ENCODE measurements at places on chromosomes 4 and X. TPM values are rescaled to one million over a fixed set of nuclear protein-coding genes. Genes with fewer than 3 reads are reported as not detected.
A peak's percentile ranks its signal among the peaks of the same experiment; 100 is the strongest.

The FDCSP gene
- total RNA-seq = not detected

The DDIT4L gene
- 2.1 TPM for total RNA-seq

The SCD5 gene
- total RNA-seq = 0.68 TPM

The CFAP299 gene
- not detected for total RNA-seq

The HEPH gene
- 55.7 TPM for total RNA-seq

The NSUN7 gene
- 15.9 TPM for total RNA-seq

The CENPVL3 gene
- total RNA-seq = 3.3 TPM

The TAF7L gene
- total RNA-seq = not detected

DNA sequence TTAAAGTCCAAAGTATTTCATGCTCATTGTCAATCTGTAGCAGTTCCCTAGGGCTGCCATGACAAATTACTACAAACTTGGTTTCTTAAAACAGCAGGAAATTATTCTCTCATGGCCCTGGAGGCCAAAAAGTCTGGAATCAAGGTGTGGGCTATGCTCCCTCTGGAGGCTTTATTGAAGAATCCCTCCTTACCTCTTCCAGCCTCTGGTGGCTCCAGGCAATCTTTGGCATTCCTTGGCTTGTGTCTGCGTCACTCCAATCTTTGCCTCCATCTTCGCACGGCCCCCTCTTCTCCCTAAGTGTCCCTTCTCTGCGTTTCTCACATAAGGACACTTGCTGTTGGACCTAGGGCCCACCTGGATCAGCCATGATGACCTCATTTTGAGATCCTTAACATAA is 170.4 kb downstream of the SMIM20 start:
- no peak overlapping the region for H3K4me3 ChIP-seq
- H3K27ac ChIP-seq = no peak overlapping the region
- H3K36me3 ChIP-seq = no peaks in the 10 kb centered on the region
- no peak for DNase-seq
- H3K27me3 ChIP-seq = no peaks in the 10 kb centered on the region

DNA sequence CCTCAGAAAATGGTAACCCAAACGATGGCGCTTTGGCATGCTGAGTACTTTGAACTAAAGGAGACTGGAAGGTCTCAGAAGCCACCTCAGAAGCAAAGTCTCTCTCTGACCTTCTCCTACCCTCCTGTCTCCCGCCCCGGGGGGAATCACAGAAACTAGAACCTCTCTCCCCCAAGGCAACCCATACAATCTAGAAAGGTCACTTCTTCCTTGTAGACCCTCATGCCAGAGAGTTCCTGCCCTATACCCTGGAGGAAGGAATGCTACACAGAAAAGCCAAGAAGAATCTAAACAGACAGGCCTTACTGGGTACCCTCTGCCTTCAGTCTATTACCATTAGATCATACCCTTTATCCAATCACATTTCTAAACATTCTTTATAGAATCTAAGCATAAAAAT is 8.5 kb downstream of the PLAC1 start:
- H3K4me1 ChIP-seq = no peaks in the 10 kb centered on the region
- H3K4me3 ChIP-seq = no peak overlapping the region
- H3K27me3 ChIP-seq = no peaks in the 10 kb centered on the region
- DNase-seq = no peak
- no peak overlapping the region for H3K27ac ChIP-seq

- no peaks in the 10 kb centered on the region for H3K36me3 ChIP-seq
- H3K27me3 ChIP-seq = no peaks in the 10 kb centered on the region
- H3K4me3 ChIP-seq = no peak overlapping the region
- H3K4me1 ChIP-seq = no peaks in the 10 kb centered on the region
- no peak overlapping the region for H3K27ac ChIP-seq
These were observed 66.6 kb downstream of the NR3C2 start for GRCh38 chr4:148375584-148375983.

DNA sequence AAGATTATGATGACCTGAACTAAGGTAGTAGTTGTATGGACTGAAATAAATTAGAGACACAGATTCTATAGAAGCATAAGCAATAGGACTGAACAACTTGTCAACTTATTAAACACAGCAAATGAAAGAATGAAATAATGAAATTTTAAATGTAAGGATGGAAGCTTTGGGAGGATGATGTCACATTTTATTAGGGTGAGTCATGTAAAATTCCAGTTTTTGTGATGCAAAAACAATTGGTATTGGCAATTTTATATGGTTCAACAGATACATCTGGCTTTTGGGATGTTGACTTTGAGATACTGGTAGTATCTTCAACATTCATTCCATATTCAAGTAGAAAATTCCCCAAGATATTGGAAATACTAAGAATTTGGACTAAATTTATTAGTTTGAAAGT is 72.7 kb upstream of the IL15 start:
- H3K4me1 ChIP-seq = no peaks in the 10 kb centered on the region
- no peak for DNase-seq
- no peaks in the 10 kb centered on the region for H3K36me3 ChIP-seq
- H3K4me3 ChIP-seq = no peak overlapping the region
- no peak overlapping the region for H3K27ac ChIP-seq
- H3K27me3 ChIP-seq = no peaks in the 10 kb centered on the region

GRCh38 chr4:4941751-4942150 is 77.5 kb downstream of the CYTL1 start:
- no peak overlapping the region for H3K4me3 ChIP-seq
- H3K27me3 ChIP-seq = no peaks in the 10 kb centered on the region
- no peak for DNase-seq
- no peaks in the 10 kb centered on the region for H3K36me3 ChIP-seq
- no peaks in the 10 kb centered on the region for H3K4me1 ChIP-seq

DNA sequence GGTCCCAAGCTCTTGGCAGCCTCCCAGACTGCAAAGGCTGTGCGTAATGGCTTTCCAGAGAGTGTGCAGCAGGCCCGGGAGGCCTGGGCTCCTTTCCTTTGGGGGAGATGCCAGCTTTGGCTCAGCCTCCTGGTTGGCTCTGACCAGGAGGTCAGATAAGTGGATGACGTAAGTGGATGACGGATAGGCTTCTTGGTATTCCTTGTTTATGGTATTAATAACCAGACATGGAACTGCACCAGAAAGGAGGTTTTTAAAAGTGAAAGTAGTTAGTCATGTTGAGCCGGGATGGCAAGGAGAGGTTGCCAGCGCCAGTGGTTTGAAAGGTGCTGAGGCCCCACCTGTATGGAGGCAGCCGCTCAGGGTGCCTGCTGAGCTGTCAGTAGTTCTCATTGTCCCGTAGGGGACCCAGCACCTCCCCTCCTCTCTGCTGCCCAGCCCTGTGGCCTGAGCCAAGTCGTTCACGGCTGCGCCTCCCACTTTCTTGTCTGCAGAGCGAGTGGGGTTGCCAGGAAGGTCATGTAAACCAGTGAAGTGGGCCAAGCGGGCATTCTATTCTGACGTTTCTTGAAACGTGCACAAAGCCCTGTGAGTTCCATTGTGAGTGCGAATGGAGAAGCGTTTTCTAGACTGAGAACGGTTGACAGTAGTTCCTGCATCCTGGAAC is 28.7 kb upstream of the STOX2 start:
- no peaks in the 10 kb centered on the region for H3K36me3 ChIP-seq
- H3K4me3 ChIP-seq = no peak overlapping the region
- H3K27me3 ChIP-seq = no peaks in the 10 kb centered on the region
- H3K27ac ChIP-seq = no peak overlapping the region
- H3K4me1 ChIP-seq = no peaks in the 10 kb centered on the region

GRCh38 chr4:109708990-109709389 is 5.7 kb upstream of the CASP6 start:
- no peak overlapping the region for H3K4me3 ChIP-seq
- H3K36me3 ChIP-seq = peaks cover 2% of the 10 kb centered on the region
- no peaks in the 10 kb centered on the region for H3K4me1 ChIP-seq
- no peaks in the 10 kb centered on the region for H3K27me3 ChIP-seq
- no peak for DNase-seq
- no peak overlapping the region for H3K27ac ChIP-seq

DNA sequence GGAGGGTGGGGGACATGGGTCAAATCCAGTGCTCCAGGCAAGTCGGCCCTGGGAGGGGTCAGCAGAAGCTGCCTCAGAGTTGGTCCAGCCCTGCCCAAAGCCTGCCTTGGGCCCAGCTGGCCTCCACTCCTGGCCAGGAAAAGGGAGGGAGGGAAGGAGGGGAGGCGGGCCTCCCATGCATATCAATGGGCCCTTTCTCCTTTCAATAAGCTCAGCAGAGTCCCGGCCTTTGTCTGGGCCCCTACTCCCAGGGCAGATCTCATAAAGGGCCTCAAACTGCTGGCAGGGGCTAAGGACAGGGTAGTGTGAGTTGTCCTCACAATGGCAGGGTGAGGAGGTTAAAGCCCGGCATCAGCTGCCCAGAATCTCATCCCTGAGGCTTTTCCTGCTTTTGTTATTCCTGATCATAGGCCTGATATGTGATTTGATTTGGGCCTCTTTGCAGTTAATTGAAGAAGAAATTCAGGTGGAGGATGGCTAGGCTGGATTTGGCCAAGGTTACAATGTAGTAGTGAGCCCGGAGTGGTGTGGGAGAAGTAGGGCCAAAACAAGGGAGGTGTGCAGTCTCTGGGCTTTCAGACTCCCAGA is 121.1 kb upstream of the ATP6AP2 start:
- H3K4me1 ChIP-seq = no peaks in the 10 kb centered on the region
- H3K36me3 ChIP-seq = peaks cover 12% of the 10 kb centered on the region
- H3K27ac ChIP-seq = no peak overlapping the region
- no peak overlapping the region for H3K4me3 ChIP-seq
- no peaks in the 10 kb centered on the region for H3K27me3 ChIP-seq

- no peak for DNase-seq
- no peak overlapping the region for H3K4me3 ChIP-seq
- H3K27ac ChIP-seq = no peak overlapping the region
These were observed 51.2 kb upstream of the MTNR1A start for GRCh38 chr4:186606591-186606992.

GRCh38 chr4:11119474-11119873 is 309.2 kb downstream of the HS3ST1 start:
- no peak for DNase-seq
- H3K27ac ChIP-seq = no peak overlapping the region
- H3K4me1 ChIP-seq = peaks cover 9% of the 10 kb centered on the region
- no peaks in the 10 kb centered on the region for H3K27me3 ChIP-seq
- no peak overlapping the region for H3K4me3 ChIP-seq

GRCh38 chr4:139711461-139711860 is 45.8 kb downstream of the MGST2 start:
- no peak for DNase-seq
- H3K27me3 ChIP-seq = peaks cover 14% of the 10 kb centered on the region
- peaks cover 1% of the 10 kb centered on the region for H3K36me3 ChIP-seq
- H3K27ac ChIP-seq = no peak overlapping the region

- H3K27me3 ChIP-seq = no peaks in the 10 kb centered on the region
- peaks cover 3% of the 10 kb centered on the region for H3K36me3 ChIP-seq
- H3K4me3 ChIP-seq = no peak overlapping the region
- DNase-seq = no peak
- H3K27ac ChIP-seq = no peak overlapping the region
- H3K4me1 ChIP-seq = no peaks in the 10 kb centered on the region
These were observed 290.6 kb upstream of the KLF3 start for GRCh38 chr4:38373375-38373774.

GRCh38 chr4:159516556-159517140 is 413.8 kb downstream of the RAPGEF2 start:
- no peak overlapping the region for H3K27ac ChIP-seq
- H3K27me3 ChIP-seq = no peaks in the 10 kb centered on the region
- no peak for DNase-seq
- peaks cover 2% of the 10 kb centered on the region for H3K36me3 ChIP-seq
- no peak overlapping the region for H3K4me3 ChIP-seq
- no peaks in the 10 kb centered on the region for H3K4me1 ChIP-seq

DNA sequence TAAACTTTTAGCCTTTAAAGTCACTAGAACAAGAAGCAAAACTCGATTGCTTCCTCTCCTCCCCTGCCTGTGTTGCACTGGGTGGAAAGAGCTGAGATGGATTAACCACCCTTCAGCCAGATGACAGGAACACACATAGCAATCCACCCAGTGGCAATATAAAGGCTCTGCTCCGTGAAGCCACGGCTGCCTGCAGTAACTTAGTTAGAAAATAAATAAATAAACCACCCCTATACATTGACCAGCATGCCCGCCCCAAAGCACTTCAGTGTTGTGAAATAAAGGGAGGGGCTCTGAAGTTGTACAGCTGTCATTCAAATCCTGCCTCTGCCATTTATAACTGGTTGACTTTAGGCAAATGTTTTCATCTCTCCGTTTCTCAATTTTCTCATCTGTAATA is 217.1 kb upstream of the LDB2 start:
- H3K4me1 ChIP-seq = no peaks in the 10 kb centered on the region
- H3K4me3 ChIP-seq = no peak overlapping the region
- H3K27me3 ChIP-seq = no peaks in the 10 kb centered on the region

- H3K36me3 ChIP-seq = peaks cover 10% of the 10 kb centered on the region
- DNase-seq = no peak
These were observed 54.2 kb upstream of the RASSF6 start for GRCh38 chr4:73674451-73674919.

GRCh38 chr4:69497076-69497475 is 1.4 kb upstream of the UGT2B4 start:
- no peaks in the 10 kb centered on the region for H3K4me1 ChIP-seq
- no peaks in the 10 kb centered on the region for H3K27me3 ChIP-seq
- no peak overlapping the region for H3K4me3 ChIP-seq
- H3K27ac ChIP-seq = no peak overlapping the region
- no peak for DNase-seq
- no peaks in the 10 kb centered on the region for H3K36me3 ChIP-seq

DNA sequence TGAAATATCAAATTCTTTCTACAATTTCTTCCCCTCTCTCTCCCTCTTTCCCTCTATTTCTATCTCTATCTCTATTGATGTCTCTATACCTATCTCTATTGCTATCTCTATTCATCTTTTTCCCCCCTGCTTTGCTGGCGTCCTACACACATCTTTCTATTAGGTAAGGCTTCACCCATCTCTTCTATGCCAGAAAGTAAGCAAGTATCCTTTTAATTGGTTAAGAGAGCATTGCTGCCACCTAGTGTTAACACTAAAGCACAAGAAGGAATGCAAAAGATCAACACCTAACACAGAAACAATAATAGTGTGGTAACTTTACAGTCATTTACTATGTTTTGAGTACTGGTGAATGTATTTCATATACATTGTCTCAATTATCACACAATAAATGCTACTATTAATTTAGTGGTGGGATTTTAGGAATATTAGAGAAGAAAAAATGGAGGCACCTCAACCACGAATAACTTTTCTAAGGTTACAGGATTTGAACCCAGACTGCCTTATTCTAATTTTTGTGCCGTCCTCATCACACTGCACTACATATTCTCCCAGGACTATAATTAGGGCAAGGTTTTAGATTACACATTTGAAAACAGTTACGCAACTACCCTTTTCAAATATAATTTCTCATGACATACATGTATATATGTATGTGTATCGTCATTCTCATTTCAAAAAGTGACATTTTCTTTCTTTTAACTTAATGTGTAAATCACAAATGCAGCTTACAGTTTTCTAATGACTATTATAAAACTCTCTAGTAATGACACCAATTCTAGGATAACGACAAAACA is 3.7 kb upstream of the C4orf36 start:
- no peak for DNase-seq
- H3K4me3 ChIP-seq = no peak overlapping the region
- H3K36me3 ChIP-seq = no peaks in the 10 kb centered on the region
- no peaks in the 10 kb centered on the region for H3K4me1 ChIP-seq
- H3K27ac ChIP-seq = no peak overlapping the region

- H3K36me3 ChIP-seq = peaks cover 4% of the 10 kb centered on the region
- no peaks in the 10 kb centered on the region for H3K4me1 ChIP-seq
- no peak overlapping the region for H3K27ac ChIP-seq
- DNase-seq = no peak
- H3K4me3 ChIP-seq = peak overlapping the region; percentile 70
These were observed 825 bp downstream of the DYNLT3 start for GRCh38 chrX:37846558-37846933.
